Stimulated activated CD8-positive, alpha-beta memory T cell treated with anti-CD3 and anti-CD28 coated beads, Interleukin-4, amount 100 ng/mL, for 4 hours (primary cell): ENCODE measurements at places on chromosomes 12 and 14.

DNA sequence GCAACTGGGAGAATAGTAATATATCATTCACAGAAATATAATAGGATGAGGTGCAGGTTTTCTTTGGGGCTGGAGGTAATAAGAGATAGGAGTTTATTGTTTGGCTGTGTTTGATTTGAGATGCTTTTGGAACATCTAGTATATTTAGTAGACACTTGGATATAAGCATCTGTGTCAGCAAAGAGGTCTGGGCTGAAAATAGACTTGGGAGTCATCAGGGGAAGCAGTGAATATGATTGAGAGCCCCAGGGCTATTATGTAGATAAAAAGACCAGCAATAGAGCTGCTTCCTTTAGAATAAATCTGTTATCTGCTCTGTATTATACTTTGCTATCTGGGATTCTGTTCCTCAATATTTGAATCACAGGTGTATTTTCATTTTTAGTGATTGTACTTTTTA, 36.6 kb downstream of the SPATA7 start:
- no peak for DNase-seq

DNA sequence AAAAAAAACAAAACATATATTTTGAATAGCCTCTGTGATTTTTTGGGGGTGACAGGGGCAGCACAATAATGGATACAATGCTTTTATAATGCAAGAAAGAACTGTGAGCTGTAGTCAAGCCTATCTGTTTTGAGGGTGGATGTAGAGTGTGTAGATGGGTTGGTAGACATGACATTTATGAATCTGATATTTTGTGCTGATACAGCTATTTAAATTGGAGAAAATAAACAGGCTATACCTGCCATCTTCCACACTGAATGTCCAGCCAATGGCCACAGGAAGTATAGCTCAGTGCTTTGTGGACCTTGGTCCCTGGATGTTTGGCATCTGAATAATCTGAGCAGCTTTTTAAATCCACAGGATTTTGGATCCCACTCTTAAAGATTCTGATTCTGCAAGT, 175.0 kb downstream of the NEDD1 start:
- no peak for DNase-seq

DNA sequence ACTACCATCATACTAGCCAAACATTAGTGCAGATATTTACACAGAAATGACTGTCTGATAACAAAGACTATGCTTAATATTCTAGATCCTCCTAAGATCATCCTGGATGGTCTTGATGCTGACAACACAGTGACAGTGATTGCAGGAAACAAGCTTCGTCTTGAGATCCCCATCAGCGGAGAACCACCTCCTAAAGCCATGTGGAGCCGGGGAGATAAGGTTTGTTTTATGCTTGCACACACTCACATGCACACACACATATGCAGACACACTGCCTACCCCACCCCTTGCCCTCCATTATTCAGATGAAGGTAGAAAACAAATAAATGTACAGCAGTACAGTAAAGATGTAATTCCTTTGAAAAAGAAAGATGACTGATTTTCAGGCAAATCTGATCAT, 44.4 kb upstream of the CHPT1 start:
- DNase-seq = no peak

- no peak for DNase-seq
Observed at GRCh38 chr14:67425608-67426007, 13.6 kb upstream of the PLEK2 start.

GRCh38 chr14:52286661-52287649, 19.5 kb downstream of the PTGDR start:
- no peak for DNase-seq
